Epithelial cell of alveolus of lung (primary cell): ENCODE measurements at places on chromosomes 16 and 17. TPM values are rescaled to one million over a fixed set of nuclear protein-coding genes. Genes with fewer than 3 reads are reported as not detected.

Gene GH2
- total RNA-seq, result not detected in 2 replicates

Gene TBC1D3D
- not detected in 2 replicates for total RNA-seq

Gene KRTAP4-3
- total RNA-seq, result not detected in 2 replicates

Gene RAB11FIP4
- total RNA-seq, result under 0.01 and 0.52 TPM in 2 replicates

Gene DNASE1L2
- 0.13 and 6.4 TPM in 2 replicates for total RNA-seq

Gene ZFPM1
- total RNA-seq, result 1.0 and 3.8 TPM in 2 replicates

Gene SCIMP
- total RNA-seq, result not detected in 2 replicates

Gene TP53TG3B
- not detected in 2 replicates for total RNA-seq

Gene NHLRC4
- total RNA-seq, result 2.2 and 13.1 TPM in 2 replicates

Gene ADGRG1
- 1.4 and 8.5 TPM in 2 replicates for total RNA-seq

Gene CX3CL1
- 0.91 TPM in 1 of 2 replicates, not detected in the other for total RNA-seq

Gene NOB1
- 41.1 and 53.9 TPM in 2 replicates for total RNA-seq

Gene MYH3
- total RNA-seq, result under 0.01 and 13.7 TPM in 2 replicates

Gene C17orf78
- not detected in 2 replicates for total RNA-seq

Gene MT1M
- 10.9 and 12.5 TPM in 2 replicates for total RNA-seq

Gene IL17C
- total RNA-seq, result 1.3 TPM in 1 of 2 replicates, not detected in the other

Gene DPEP1
- total RNA-seq, result 0.26 and 6.7 TPM in 2 replicates

Gene OR3A2
- 0.13 TPM in 1 of 2 replicates, not detected in the other for total RNA-seq

Gene KRTAP17-1
- total RNA-seq, result not detected in 2 replicates

Gene CD300LG
- not detected in 2 replicates for total RNA-seq

Gene OR2C1
- not detected in 2 replicates for total RNA-seq

Gene CPNE7
- total RNA-seq, result 20.0 and 46.3 TPM in 2 replicates

Gene ZP2
- total RNA-seq, result not detected in 2 replicates

Gene GAS2L2
- not detected in 2 replicates for total RNA-seq

Gene CMTM3
- 60.4 and 80.2 TPM in 2 replicates for total RNA-seq

Gene ARL5C
- total RNA-seq, result not detected in 2 replicates

Gene FOXF1
- 47.2 and 95.3 TPM in 2 replicates for total RNA-seq

Gene ENDOV
- total RNA-seq, result 9.8 and 21.2 TPM in 2 replicates

Gene VAT1L
- 29.9 and 67.0 TPM in 2 replicates for total RNA-seq

Gene UNKL
- total RNA-seq, result 9.4 and 25.2 TPM in 2 replicates

Gene LGALS3BP
- 342 and 496 TPM in 2 replicates for total RNA-seq

Gene CLEC18A
- total RNA-seq, result 0.08 and 0.13 TPM in 2 replicates

Gene CMTM1
- total RNA-seq, result 1.1 and 3.4 TPM in 2 replicates

Gene MYH1
- total RNA-seq, result not detected in 2 replicates

Gene KRTAP2-3
- 1.9 TPM in 1 of 2 replicates, not detected in the other for total RNA-seq

Gene RGS11
- 0.13 and 0.88 TPM in 2 replicates for total RNA-seq

Gene IGSF6
- total RNA-seq, result not detected in 2 replicates

Gene TMC7
- 0.26 TPM in 1 of 2 replicates, not detected in the other for total RNA-seq

Gene KAT2A
- 6.6 and 17.8 TPM in 2 replicates for total RNA-seq

Gene OR1E1
- total RNA-seq, result not detected in 2 replicates

Gene KPNB1
- 172 and 270 TPM in 2 replicates for total RNA-seq

Gene NUP93
- 40.2 and 73.8 TPM in 2 replicates for total RNA-seq

Gene GSG1L
- not detected in 2 replicates for total RNA-seq

Gene MRPL58
- 55.7 and 64.6 TPM in 2 replicates for total RNA-seq

Gene SLC35G6
- not detected in 2 replicates for total RNA-seq

Gene AIPL1
- not detected in 2 replicates for total RNA-seq

Gene ETV4
- total RNA-seq, result 10.8 and 42.8 TPM in 2 replicates

Gene CAPNS2
- total RNA-seq, result not detected in 2 replicates

Gene CD300H
- total RNA-seq, result not detected in 2 replicates

Gene SOCS1
- 7.5 and 41.8 TPM in 2 replicates for total RNA-seq

Gene FBXO31
- total RNA-seq, result 18.4 and 23.0 TPM in 2 replicates
